ENCODE measurements at places on chromosomes 11 and 22. TPM values are rescaled to one million over a fixed set of nuclear protein-coding genes. Genes with fewer than 3 reads are reported as not detected.

Gene CEND1
- total RNA-seq: not detected

Gene KCNA4
- 0.34 TPM for total RNA-seq

Gene TRIM51
- not detected for total RNA-seq

Gene DCPS
- total RNA-seq: 12.6 TPM

Gene OSBP2
- total RNA-seq: 0.88 TPM

Gene PDGFD
- total RNA-seq: 77.7 TPM

Gene MYOD1
- not detected for total RNA-seq

Gene KRTAP5-11
- total RNA-seq: not detected

Gene TH
- not detected for total RNA-seq

Gene TRIM49
- total RNA-seq: not detected

Gene SPA17
- 0.94 TPM for total RNA-seq

Gene GAB4
- not detected for total RNA-seq

Gene HTR3B
- total RNA-seq: not detected

Gene DUSP8
- total RNA-seq: 0.22 TPM

Gene KDM4F
- total RNA-seq: not detected

Gene C11orf16
- not detected for total RNA-seq

Gene MFRP
- total RNA-seq: not detected

Gene OR8A1
- not detected for total RNA-seq

Gene MUC2
- 1.3 TPM for total RNA-seq

Gene FGF4
- total RNA-seq: not detected

Gene RIMBP3B
- total RNA-seq: under 0.01 TPM

Gene TMEM126B
- 69.3 TPM for total RNA-seq

Gene RHBDD3
- total RNA-seq: 14.8 TPM

Gene TBX10
- not detected for total RNA-seq

Gene FIBIN
- total RNA-seq: 101 TPM

Gene FXYD6
- total RNA-seq: 15.0 TPM

Gene MMP8
- total RNA-seq: 11.7 TPM

Gene OR10G8
- not detected for total RNA-seq

Gene LMO2
- 18.5 TPM for total RNA-seq

Gene BBOX1
- total RNA-seq: not detected

Gene FAM180B
- total RNA-seq: 4.6 TPM

Gene OR8D4
- total RNA-seq: not detected

Gene STK33
- total RNA-seq: 0.68 TPM

Gene HINFP
- 13.4 TPM for total RNA-seq

Gene SMC1B
- 0.17 TPM for total RNA-seq

Gene WEE1
- total RNA-seq: 12.7 TPM

Gene LRRC32
- 68.5 TPM for total RNA-seq

Gene FAM181B
- total RNA-seq: not detected

Gene PCNX3
- total RNA-seq: 25.2 TPM

Gene RFPL2
- not detected for total RNA-seq

Gene NTM
- 5.7 TPM for total RNA-seq

Measured in subcutaneous adipose tissue (tissue), 4 donors.